ENCODE measurements at places on chromosomes 2 and 18.

DNA sequence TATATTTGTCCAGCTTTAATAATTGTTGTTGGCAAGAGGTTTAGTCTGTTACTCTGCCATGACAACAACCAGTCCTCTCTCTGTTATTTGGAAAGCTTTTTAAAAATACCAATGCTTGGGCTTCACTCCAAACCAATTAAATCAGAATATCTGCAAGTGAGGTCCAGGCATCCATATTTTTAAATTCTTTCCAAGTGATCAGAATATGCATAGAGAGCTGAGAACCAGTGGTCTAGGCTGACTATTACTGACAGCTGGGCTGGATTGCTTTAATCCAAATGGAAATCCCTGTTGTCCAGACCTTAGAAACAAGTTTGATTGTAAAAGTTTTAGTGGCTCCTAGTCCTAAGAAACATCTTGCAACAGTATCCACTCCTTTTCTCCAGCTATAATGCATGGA, 1059.7 kb upstream of the ACVR2A start:
- no peak for DNase-seq

DNA sequence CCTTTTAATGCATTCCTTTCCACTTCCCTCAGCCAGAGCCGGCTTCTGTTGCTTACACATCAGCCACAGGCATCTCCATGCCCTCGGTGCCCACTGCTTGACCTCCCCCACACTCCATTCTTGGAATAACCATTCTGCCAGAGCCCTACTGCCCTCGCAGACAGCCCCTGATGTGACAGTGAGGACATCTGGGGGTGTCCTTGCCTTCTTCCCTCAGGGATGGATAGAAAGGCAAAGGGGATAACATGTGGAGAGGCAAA, 6.4 kb upstream of the NPPC start:
- DNase-seq = no peak

DNA sequence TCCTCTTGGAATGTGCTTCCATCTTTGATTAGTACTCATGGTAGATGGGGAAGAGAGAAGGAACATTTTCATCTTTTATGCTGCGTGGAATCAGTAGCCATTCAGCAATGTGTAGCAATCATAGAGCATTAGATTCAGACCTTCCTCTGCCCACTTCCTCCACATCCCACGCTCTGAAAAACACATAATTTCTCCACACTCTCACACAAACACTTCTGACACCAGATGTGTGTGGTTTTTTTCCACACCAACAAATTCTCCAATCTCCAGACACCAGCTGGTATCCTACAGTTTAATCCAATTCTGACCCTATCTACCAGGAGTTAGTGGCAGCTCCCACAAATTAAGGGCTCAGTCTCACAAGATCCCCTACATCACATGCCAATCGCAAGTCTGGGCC, 103.3 kb downstream of the AOX1 start:
- DNase-seq = no peak

- DNase-seq = no peak
Measured at GRCh38 chr2:239394346-239394945, 6.4 kb downstream of the HDAC4 start.

GRCh38 chr2:200428961-200429665, 80.8 kb downstream of the KCTD18 start:
- no peak for DNase-seq

DNA sequence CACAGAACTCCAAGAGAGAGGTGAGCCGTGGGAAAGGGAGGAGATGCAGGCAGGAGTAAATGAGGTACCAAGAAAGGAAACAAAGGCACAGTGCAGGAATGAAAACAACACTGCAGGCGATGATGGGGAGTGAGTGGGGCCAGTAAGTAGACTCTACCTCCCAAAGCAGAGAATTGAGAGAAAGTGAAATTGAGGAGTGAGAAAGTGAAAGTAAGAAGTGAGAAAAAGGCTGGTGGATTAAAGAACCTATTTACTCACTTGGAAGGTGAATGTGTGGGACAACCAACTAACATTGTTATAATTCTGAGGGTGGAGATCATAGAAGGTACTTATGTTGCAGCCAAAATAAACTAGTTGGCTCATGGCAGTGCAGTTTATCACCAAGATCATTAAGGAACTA, 193.1 kb upstream of the TMEM200C start:
- no peak for DNase-seq

- DNase-seq = no peak
Measured at GRCh38 chr2:85503851-85504777, 34.9 kb upstream of the MAT2A start.

- DNase-seq = no peak
Measured at GRCh38 chr2:88827821-88828220, 136.3 kb downstream of the RPIA start.

DNA sequence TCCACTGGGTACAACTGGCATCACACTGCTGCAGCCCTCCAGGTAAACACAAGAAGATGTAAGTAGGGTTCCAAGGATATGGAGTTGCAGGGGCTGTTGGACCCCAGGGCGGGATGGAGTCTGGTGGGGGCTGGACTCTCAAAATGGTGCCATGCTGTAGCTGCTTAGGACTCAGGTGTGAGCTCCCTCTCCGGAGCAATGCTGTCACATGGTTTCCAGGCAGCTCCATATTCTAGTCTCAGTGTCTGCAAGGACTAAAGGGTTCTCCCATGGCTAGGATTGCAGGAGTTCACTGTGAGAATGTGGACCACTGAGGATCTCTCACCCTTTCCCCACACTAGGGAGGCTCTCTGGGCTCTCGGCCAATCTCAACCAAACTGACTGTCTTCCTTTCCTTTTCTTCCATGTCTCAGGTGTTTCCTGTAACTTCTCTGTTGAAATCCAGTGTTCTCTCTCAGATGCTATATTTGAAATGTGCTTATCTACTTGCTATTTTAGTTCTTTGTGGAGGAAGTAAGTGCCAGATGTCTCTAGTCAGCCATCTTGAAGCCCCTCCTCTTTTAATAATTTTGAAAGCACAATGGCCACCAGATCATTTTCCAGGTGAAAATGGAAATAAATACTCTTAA, 57.6 kb downstream of the CCNT2 start:
- no peak for DNase-seq

DNA sequence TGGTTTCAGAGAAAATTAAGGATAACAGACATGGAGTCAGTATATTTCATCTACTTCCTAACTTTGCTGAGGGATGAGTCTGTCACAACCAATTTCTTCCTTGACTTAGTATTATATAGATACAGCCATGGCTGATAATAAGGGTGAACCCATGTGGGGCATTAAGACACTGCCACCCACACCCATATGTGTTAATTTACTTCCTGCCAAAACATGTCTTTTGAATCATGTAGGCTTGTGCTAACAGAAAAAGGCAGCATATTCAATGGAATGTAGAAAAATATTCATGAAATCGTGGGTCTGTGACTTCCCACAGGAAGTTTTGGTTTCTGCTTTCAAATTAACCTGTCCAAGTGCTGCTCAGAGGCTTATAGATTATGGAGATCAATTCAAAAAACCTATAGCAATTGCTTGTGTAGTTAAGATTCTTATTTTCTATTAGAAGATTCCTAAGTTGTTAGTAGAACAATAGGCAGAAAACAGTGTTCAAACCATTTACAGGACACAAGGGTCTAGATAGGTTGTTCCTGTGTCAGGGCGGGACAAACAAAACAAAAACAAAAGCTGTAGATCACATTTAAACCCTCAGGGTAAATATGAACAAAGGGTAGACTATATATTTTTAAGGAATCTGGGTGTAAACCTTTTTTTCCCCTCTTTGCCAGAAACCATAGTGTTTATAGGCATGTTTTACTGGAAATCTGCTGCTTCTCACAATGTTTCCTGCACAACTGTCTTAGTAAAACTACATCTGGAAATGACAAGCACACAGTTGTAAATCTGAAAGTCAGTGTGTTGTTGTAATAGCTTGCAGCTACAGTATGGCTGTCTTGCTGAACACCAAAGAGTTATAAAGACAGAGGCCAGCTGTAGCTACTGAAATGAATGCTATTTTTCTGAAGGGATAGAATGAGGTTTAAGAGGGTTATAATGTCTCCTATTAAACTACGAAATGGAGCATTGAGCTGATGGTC, 691.2 kb downstream of the EPHA4 start:
- no peak for DNase-seq

DNA sequence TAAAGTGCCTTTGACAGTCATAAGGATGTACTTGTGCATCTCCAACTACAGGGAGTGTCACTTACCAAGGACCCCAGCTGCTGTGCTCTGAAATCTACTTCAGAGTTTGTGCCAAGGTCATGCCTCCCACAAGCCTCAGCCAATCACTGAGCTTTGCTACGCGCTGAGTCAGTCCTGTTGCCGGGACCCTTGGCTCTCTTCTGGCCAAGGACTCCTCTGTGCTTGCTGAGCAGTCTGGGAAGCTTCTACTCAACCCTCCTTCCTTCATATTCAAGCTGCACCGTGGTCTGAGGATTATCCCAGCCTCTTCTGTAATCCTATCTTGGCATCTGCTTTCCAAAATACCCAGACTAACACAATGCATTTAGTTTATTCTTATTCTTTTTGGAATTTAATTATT, 398.9 kb upstream of the FANCL start:
- no peak for DNase-seq

GRCh38 chr2:109120166-109120565, 8.8 kb upstream of the SH3RF3 start:
- no peak for DNase-seq

- DNase-seq = no peak
Measured at GRCh38 chr18:70469916-70470315, 181.1 kb downstream of the SOCS6 start.

DNA sequence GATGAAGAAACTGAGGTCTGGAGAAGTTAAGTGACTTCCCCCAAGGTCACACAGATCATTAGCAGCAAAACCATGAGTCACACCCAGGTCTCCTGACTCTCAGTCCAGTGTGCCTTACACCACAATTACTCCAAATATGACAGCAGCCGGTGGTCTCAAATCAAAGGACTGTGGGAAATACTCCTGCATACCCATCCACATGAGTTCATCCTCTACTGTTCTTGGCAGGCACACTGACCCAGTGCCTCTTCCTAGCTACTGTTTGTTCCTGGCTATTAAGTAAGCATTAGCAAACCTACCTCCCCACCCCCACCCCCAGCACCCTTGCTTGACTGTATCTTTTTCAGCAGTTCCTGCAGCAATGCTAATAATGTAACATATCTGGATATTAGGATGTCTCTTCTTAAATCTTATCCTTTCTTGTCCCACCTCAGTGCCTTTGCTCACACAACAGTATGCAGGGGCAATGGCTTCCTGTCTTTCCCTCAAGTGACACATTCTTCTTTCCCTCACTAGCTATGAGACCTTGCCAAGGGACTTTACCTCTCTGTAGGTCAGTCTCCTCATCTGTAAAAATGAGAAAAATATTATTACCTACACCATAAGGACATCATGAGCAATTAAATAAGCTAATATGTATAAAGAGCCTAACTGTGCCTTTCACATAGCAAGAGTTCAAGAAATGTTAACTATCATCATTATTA, 46.2 kb downstream of the FAM98A start:
- no peak for DNase-seq

- no peak for DNase-seq
Measured at GRCh38 chr2:111534910-111535352, 349.1 kb downstream of the ANAPC1 start.

All from GM12891 (cell line).